Hepatocyte (in vitro differentiated cells): ENCODE measurements at places on chromosomes 13 and 19. TPM values are rescaled to one million over a fixed set of nuclear protein-coding genes. Genes with fewer than 3 reads are reported as not detected.

The IFNL1 gene
- not detected in 2 replicates for polyA plus RNA-seq

The MEIOSIN gene
- not detected in 2 replicates for polyA plus RNA-seq

The ATF5 gene
- polyA plus RNA-seq = 16.1 and 23.8 TPM in 2 replicates

- H3K27me3 ChIP-seq = no peaks in the 10 kb centered on the region
- H3K36me3 ChIP-seq = no peaks in the 10 kb centered on the region
- DNase-seq = no peak
- H3K27ac ChIP-seq = no peak overlapping the region
Observed at GRCh38 chr13:65508745-65509144, 1721.4 kb downstream of the PCDH9 start.

DNA sequence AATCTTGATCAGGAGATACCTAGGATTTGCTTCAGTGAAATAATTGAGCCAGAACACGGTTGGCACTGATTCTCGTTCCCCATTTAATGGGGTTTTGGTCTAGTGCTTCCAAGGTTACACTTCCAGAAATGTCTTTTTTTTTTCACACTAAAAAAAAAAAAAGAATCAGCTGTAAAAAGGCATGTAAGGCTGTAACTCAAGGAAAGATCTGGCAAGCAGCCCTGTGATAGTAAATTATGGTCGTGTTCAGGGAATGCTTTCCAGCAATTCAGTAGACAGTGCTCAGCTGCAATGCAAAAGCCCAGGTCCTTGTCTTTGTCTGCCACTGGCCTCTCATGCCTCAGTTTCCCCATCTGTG, 27.2 kb upstream of the NDUFS7 start:
- peaks cover 24% of the 10 kb centered on the region for H3K4me1 ChIP-seq
- H3K36me3 ChIP-seq = no peaks in the 10 kb centered on the region
- no peak overlapping the region for H3K4me3 ChIP-seq
- no peaks in the 10 kb centered on the region for H3K27me3 ChIP-seq
- DNase-seq = no peak

GRCh38 chr19:47853003-47853402, 6.0 kb upstream of the TPRX2 start:
- H3K4me3 ChIP-seq = no peak overlapping the region
- DNase-seq = no peak
- peaks cover 8% of the 10 kb centered on the region for H3K4me1 ChIP-seq
- H3K36me3 ChIP-seq = no peaks in the 10 kb centered on the region

- H3K27ac ChIP-seq = no peak overlapping the region
- no peaks in the 10 kb centered on the region for H3K27me3 ChIP-seq
- no peaks in the 10 kb centered on the region for H3K4me1 ChIP-seq
- H3K36me3 ChIP-seq = no peaks in the 10 kb centered on the region
- DNase-seq = no peak
- no peak overlapping the region for H3K4me3 ChIP-seq
Observed at GRCh38 chr19:43470288-43470687, 4.9 kb upstream of the LYPD3 start.

The ATP4B gene
- polyA plus RNA-seq = 7.0 and 30.8 TPM in 2 replicates

GRCh38 chr19:45098521-45099466, 5.8 kb downstream of the PPP1R37 start:
- H3K27me3 ChIP-seq = no peaks in the 10 kb centered on the region
- peak overlapping the region; percentile 94 for H3K27ac ChIP-seq
- H3K4me1 ChIP-seq = peaks cover 78% of the 10 kb centered on the region
- DNase-seq = no peak
- no peaks in the 10 kb centered on the region for H3K36me3 ChIP-seq

DNA sequence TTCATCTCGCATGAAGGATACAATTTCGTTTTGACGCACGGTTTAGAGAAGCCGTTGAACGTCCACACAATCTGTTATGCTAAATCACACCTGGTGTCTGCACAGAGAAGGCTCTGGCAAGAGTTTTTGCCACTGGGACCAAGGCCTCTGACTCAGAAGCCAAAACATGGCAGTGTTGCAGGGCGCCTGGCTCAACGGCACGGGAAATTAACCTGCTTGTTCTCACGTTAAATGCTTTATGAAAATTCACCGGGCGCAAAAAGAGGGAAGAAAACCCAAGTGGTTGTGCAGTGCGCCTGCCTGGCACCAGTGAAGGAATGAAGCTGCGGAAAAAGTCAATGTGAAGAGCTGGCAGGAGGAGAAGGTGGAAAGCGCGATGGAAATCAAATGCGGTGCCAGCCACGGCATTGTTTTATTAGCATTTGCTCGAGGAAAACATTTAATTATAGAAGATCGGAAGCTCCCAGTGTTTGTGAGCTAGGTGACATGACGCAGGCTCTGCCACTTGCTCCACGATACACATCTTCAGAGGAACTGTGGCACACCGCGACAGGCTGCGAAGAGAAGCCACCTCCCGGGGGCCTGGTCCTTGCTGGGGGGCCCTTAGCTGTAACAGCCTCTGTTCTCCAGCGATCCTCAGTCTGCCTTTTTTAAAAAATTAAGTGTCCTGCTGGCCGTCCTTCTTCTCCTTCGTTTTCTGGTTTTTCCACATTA, 126.2 kb downstream of the ZIC5 start:
- H3K27ac ChIP-seq = no peak overlapping the region
- H3K4me1 ChIP-seq = no peaks in the 10 kb centered on the region
- H3K4me3 ChIP-seq = no peak overlapping the region
- no peaks in the 10 kb centered on the region for H3K36me3 ChIP-seq
- no peak for DNase-seq

- peak; percentile 49 for DNase-seq
- peaks cover 81% of the 10 kb centered on the region for H3K27me3 ChIP-seq
- no peak within 1 kb of the TSS for H3K4me3 ChIP-seq
- no peaks in the 10 kb centered on the region for H3K36me3 ChIP-seq
- no peak within 1 kb of the TSS for H3K27ac ChIP-seq
Observed at GRCh38 chr19:1449467-1450442, at the start of gene APC2. TSS of gene APC2 (plus strand) at chr19:1450121. CDS start at chr19:1453002, 2,881 bp downstream.

DNA sequence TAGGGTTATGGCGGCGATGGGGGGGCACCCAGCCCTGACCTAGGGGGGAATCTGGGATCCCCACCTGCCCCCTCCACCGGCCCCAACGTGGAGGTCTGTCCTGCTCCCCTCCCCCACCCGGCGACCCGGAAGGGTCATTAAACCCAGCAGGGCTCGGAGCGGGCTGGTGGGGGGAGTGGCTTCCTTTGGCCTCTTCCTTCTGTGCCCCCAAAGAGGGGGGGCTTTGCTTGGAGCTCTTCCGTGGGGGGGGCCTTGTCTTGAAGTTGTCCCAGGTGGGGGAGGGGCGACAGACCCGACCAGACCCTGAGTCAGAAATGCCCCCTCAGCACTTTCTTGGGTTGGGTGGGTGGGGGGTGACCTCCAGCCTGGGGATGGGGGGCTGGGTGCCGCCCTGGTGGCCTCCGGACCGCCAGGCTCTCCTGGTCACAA, 1.5 kb downstream of the ARID3A start:
- H3K27me3 ChIP-seq = no peaks in the 10 kb centered on the region
- peak overlapping the region; percentile 96 for H3K27ac ChIP-seq
- no peaks in the 10 kb centered on the region for H3K36me3 ChIP-seq

DNA sequence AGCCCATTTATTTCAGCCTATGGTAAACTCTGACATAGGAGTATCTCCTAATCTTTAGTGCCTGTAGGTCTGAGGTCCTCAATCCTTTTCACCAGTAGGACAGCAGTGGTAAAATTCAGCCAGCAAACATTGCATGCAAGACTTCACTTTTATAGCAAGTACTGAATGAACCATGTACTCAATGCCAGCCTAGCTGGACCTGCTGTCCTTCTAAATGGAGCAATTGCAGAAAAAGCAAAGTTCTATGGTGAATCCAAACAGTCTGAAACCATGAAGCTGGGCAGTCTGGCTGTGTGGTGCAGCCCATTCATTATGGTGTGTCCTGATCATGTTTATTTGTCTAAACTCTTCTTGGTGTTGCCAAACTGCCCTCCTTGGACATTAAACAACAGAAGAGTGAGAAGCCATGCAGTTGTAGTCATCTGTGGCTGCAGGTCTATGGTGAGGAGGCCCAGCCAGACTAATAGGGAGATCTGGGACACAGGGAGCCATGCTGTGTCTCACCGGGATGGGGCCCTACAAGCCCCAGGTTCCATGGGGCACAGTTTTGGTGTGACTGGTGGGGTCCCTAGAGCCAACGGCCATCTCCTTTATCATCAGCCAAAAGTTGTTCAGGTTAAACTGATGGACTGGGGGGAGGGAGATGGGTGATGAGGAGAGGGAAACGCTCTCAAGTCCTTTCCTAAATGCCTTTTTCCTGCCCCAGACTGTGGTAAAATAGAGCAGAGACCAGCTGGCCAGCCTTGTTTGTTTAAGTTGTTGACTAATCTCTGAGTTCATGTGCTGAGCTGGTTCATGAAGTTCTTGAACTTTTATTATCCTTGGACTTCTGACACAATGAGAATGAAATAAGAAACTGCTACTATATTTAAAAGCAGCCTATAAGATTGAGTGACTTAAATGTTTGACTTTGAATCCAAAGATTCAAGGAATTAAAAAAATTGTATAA, 20.6 kb upstream of the TNFSF11 start:
- H3K4me3 ChIP-seq = no peak overlapping the region
- peak; percentile 56 for DNase-seq
- H3K36me3 ChIP-seq = no peaks in the 10 kb centered on the region
- H3K4me1 ChIP-seq = peaks cover 9% of the 10 kb centered on the region

DNA sequence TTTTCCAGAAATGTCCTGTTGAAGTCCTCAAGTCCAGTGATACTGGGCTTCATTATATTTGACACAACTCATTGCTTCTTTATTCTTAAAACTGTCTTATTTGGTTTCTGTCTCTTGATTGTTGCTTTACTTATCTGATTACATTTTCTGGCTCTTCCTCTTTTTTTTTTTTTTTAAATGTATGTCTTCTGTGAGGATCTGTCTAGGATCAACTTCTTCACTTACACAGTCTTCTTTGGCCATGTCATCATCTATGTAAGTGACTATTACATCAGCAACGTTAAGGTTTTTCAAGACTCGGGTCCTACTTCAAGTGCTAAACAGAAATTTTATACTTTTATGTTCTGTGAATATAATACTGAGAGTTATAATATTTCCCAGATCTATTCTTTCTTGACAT, 162.1 kb downstream of the PDS5B start:
- H3K36me3 ChIP-seq = no peaks in the 10 kb centered on the region
- DNase-seq = no peak
- H3K27ac ChIP-seq = no peak overlapping the region
- peaks cover 3% of the 10 kb centered on the region for H3K4me1 ChIP-seq
- H3K27me3 ChIP-seq = no peaks in the 10 kb centered on the region
- H3K4me3 ChIP-seq = no peak overlapping the region

The FOXA3 gene
- polyA plus RNA-seq = 16.7 and 18.6 TPM in 2 replicates

GRCh38 chr13:112587212-112587763, 665 bp downstream of the TUBGCP3 start:
- DNase-seq = peak; percentile 93
- H3K27me3 ChIP-seq = no peaks in the 10 kb centered on the region
- no peaks in the 10 kb centered on the region for H3K36me3 ChIP-seq
- peak overlapping the region; percentile 99 for H3K4me3 ChIP-seq
- H3K4me1 ChIP-seq = peaks cover 12% of the 10 kb centered on the region

- no peaks in the 10 kb centered on the region for H3K36me3 ChIP-seq
- H3K4me3 ChIP-seq = peak overlapping the region; percentile 97
- no peaks in the 10 kb centered on the region for H3K27me3 ChIP-seq
- peak; percentile 82 for DNase-seq
- peak overlapping the region; percentile 100 for H3K27ac ChIP-seq
Observed at GRCh38 chr19:18280247-18281081, 958 bp downstream of the JUND start.

The CASP14 gene
- not detected in 2 replicates for polyA plus RNA-seq

The LGALS14 gene
- 1.3 TPM in 1 of 2 replicates, not detected in the other for polyA plus RNA-seq

DNA sequence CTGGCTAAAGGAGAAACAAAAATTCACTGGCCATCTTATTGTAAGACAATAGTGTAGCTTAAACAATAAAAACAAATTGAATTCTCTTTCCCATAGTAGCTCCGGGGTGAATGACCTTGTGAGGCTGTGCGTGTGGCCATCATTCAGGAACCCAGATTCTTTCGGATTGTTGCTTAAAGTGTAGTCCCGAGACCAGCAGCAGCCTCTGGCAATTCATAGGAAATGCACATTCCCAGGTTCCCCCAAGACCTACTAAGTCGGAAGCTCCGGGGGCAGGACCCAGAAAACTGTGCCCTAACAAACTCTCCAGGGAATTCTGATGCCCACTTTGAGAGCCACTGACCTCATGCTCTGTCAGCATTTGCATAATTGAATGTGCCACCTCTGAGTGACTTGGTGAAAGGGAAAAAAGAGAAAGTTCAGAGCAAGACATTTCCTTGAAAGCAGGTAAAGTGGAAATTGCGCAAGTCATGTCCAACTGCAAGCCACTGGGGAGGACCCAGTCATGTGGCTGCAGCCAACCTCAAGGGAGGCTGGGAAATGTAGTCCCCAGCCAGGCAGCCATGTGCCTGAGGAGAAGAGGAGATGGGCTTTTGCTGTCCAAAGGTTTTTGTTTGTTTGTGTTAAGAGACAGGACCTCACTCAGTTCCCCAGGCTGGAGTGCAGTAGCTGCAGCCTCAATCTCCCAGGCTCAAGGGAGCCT, 50.7 kb upstream of the PNMA8B start:
- H3K27me3 ChIP-seq = no peaks in the 10 kb centered on the region
- H3K4me1 ChIP-seq = no peaks in the 10 kb centered on the region
- H3K4me3 ChIP-seq = no peak overlapping the region
- peak; percentile 86 for DNase-seq

DNA sequence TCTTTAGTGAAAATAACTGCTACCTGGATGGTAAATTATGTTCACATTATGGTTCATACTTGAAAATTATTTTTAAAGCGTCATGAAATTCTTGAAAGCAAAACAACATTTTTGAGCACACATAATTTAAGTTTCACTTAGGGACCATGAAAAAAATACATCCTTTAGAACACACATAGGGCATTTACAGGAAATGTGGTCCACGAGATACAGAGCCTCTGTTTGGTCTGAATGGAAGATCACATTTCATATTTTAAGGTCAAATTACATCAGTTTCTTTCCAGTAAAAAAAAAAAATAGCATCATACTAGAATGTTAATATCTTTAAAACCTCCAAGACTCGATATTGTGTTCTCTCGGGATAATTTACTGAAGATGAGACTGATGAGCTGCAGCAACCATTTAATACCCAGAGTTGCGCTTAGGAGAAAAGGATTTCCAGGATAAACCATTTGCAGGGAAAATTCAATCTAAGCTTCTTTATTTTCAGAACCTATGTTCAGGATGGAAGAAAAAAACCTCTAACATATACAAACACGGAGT, 720.7 kb downstream of the DIAPH3 start:
- no peaks in the 10 kb centered on the region for H3K27me3 ChIP-seq
- H3K4me1 ChIP-seq = no peaks in the 10 kb centered on the region
- H3K36me3 ChIP-seq = no peaks in the 10 kb centered on the region
- H3K27ac ChIP-seq = no peak overlapping the region
- no peak for DNase-seq
- H3K4me3 ChIP-seq = no peak overlapping the region

DNA sequence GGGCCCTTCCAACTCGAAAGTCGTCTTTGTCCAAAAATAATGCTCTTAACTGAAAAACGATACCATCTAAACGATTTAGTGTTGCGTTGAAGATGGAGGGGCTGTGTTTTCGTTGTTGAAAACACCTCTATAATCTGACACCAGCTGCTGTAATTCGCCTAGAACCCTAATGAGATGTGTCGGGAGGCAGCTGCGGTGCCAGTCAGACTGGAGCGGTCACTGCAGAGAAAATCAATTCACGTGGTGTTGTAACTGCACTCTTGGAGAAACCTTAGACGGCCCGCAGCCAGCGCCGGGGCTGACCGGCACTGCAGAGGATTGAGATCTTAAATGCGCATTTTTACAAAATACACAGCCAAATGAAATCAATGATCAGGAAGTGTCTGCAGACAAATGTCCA, 339.1 kb downstream of the ZNF536 start:
- no peaks in the 10 kb centered on the region for H3K36me3 ChIP-seq
- H3K27ac ChIP-seq = no peak overlapping the region
- no peak for DNase-seq
- H3K4me3 ChIP-seq = no peak overlapping the region

GRCh38 chr13:41117869-41118268, 14.7 kb downstream of the KBTBD6 start:
- no peak overlapping the region for H3K4me3 ChIP-seq
- H3K4me1 ChIP-seq = no peaks in the 10 kb centered on the region
- no peak for DNase-seq
- H3K27me3 ChIP-seq = no peaks in the 10 kb centered on the region
